ENCODE measurements at places on chromosomes 13 and 19.

DNA sequence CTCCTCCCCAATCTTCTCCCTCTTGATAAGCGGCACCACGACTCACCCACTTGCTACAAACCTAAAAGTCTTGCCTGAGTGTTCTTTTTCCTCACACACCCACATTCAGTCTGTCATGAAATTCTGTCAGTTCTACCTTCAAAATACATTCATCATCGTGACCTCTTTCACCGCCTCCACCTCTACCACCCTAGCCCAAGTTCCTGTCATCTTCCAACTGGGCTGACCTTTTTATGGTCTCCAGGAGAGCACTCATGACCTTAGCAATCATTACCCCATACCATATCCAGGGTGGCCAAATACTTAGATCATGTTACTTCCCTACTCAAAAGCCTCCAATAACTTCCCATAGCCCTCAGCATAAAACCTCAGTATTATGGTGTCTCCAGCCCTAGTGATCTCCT lies 110.4 kb upstream of the TSC22D1 start:
- DNase-seq: no peak

GRCh38 chr19:13172346-13173138 lies 22.3 kb downstream of the IER2 start:
- no peak for DNase-seq

DNA sequence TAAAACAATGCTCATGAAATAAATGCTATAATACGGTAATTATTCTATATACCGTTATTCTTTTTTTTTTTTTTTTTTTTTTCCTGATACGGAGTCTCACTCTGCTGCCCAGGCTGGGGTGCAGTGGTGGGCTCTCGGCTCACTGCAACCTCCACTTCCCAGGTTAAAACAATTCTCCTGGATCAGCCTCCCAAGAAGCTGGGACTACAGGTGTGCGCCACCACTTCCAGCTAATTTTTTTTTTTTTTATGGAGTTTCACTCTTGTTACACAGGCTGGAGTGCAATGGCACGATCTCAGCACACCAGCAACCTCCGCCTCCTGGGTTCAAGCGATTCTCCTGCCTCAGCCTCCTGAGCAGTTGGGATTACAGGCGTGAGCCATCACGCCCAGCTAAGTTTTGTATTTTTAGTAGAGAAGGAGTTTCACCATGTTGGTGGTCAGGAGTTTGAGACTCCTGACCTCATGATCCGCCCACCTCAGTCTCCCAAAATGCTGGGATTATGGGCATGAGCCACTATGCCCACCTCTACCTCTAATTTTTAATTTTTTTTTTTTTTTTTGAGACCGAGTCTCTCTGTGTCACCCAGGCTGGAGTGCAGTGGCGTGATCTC lies 6.9 kb downstream of the PPP1R15A start:
- DNase-seq: no peak

DNA sequence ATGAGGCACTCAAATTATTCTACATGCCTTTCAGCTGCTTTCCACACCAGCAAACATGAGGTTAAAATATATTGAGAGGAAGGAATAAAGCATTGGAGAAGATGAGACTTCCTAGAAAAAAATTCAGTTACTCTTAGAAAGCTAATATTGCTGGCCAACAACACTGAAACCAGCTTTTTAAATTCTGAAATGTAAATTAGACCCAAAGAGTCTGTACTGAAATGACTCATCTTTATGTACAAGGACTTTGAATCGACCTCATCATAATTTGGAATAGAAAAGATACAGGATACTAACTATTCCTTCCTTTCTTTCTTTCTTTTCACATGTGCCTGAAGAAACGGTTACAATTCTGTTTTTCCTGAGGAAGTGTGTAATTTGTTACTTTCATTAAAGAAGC lies 6.5 kb upstream of the HSPH1 start:
- DNase-seq: no peak

DNA sequence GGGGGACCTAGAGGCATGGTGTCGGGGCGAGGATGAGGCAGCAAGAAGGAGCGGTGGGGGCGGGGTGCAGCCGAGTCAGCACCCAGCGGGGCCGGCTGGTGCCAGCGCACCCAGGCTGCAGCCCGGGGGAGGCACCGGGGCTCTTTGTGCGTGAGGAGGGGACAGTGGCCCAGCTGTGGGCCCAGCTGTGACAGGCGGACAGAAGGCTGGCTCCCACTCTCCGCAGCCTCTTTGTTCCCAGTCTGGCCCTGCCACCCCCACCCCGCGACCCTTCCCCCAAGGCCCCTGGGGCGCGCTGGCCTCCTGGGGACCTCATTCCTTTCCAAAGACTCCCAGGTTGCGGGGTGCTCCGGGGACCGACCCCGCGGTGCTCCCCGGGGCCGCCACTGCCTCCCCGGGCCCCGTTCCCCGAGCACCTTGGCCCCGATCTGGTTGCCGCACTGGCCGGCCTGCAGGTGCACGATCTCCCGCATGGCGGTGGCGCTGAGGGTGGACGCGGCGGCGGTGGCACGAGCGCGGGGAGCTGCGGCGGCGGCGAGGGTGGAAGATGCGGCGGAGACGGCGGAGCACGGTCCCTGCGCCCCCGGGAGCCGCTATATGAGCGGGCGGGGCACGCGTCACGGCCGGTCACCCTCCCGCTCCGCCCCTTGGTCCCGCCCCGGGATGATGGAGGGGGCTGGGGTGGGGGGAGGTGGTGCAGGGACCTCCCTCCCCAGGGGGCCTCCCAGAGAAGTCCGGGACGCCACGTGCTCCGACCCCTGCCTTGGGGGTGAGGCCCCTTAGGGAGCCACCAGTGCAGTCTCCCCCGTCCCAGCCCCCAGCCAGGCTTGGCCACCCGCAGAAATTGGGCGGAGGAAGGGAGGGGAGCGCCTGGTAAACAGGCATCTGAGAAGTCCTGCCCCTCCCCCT lies at the start of gene TUBB4A:
TUBB4A (minus strand) TSS at position 570 of the 909 bp plus-strand sequence; CDS start at position 473, 97 bp downstream.
- no peak for DNase-seq

DNA sequence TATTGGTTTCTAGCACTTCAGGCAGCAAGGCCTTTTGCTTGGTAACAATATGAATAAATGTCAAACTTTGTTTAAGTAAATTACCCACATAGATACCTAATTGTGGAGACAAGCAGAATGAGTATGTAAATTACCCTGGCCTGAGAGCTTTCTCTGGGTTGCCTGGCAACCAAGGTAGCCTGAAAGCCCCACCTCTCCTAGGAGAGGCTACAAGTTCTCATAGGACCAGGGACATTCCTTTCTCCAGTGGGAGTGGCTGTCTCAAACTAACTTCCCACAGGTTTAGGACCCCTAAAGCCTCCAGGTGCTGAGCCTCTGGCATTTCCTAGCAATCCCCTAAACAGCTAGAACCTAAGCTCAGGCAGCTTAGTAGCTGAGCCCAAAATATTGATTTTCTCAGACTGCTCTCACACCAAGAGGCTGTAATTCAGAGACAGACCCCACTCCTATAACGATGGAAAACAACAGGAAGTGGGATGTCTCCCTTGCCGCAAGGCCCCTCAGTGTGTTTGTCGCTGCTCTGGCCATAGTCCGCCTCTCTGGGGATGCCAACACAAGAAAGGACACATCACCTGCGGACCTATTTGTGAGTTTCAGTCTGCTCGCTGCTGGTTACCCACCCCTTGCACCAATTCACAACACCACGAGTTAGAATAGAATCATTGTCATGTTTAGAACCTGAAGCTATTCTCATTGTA lies 207.3 kb downstream of the DLEU7 start:
- DNase-seq: no peak

DNA sequence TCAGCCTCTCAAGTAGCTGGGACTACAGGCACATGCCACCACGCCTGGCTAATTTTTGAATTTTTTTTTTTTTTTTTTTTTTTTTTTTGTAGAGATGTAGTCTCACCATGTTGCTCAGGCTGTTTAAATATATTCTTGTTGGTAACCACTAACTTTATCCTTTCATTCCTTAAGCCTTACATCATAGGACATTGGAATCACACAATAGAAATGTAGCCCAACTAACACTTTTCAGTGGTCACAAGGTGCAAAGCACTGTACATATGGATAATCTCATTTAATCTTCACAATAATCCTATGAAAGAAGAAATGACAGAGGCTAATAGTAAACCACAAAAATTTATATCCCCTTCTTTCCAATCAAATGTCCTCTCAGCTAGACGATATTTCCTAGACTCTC lies 417.8 kb upstream of the DACH1 start:
- no peak for DNase-seq

- no peak for DNase-seq
These were observed 6.4 kb downstream of the YIPF2 start for GRCh38 chr19:10921910-10922637.

DNA sequence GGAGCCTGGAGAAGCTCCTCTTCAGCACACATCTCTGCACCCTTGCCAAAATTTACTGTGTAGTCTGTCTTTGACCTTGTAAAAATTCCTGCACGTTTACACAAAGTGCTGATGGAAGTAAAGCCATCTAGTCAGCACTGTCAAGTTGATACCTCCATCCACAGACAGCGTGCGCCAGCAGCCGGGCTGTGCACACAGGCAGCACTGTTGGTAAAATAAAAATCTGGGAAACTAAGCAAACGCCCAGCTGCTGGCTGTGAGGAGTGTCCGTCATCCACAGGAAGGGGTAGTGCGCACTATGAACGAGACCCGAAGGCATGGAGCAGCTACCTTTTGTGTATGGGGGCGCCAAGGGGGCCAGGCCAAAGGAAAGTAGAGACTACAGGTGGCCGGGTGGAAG lies 17.4 kb upstream of the SIGLEC11 start:
- DNase-seq: no peak

- no peak for DNase-seq
These were observed 71.1 kb upstream of the KLF12 start for GRCh38 chr13:74205313-74205690.

GRCh38 chr19:16373532-16373931 lies 48.9 kb downstream of the KLF2 start:
- no peak for DNase-seq

GRCh38 chr19:55460670-55461258 lies 678 bp downstream of the ISOC2 start:
- no peak for DNase-seq

- DNase-seq: no peak
These were observed 7.6 kb downstream of the SLC39A3 start for GRCh38 chr19:2732157-2732725.

GRCh38 chr13:99666146-99666805 lies 165.0 kb downstream of the TM9SF2 start:
- no peak for DNase-seq

DNA sequence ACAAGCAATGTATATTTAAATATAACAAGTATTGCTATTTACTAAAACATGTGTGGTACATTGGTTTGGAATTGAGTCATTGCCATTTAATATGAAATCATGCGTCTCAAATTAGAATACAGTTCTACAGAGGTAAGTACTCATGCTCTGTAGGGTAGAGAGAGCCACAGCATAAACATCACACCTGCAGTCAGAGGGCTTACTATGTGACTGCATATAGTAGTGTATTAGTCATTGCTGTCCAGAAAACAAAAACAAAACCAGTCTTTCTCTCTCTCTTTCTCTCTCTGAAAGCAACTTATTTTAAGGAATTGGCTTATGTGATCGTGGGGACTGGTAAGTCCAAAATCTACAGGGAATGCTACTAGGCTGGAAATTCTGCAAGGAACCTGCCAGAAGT lies 370.3 kb downstream of the GPC5 start:
- DNase-seq: no peak

DNA sequence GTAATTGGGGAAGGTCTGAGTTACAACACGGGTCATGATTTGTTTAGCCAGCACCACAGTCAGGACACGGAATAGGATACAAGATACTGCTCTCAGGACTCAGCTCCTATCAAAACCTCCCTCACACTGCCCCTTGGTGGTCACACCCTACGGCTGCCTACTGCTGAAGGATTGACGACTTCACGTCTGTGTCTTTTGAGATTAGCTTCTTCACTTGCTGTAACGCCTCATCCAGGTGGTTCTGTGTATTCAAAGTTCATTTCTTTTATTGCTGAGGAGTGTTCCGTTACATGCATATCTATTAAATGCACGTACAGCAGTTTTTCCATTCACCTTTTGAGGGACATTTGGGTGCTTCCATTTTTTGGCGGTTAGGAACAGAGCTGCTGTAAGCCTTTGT lies 46.3 kb downstream of the URI1 start:
- DNase-seq: no peak

DNA sequence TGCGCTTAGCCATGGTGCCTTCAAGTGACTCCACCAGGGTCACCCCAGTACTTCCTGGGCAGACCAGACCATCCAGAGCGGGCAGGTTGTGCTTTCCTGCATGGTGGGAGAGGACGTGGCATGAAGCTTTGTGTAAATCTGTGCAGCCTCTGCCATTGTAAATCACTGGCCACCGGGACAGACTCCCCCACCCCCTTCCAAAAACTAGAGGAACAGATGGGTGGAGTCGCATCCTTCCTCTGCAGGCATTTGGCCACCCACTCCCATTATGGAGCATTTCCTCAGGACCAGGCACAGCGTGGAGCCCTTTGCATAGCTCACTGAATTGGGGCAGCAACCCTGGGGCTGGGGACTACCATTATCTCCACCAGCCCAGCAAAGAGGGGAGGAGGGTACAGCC lies 8.2 kb downstream of the BCKDHA start:
- no peak for DNase-seq

GRCh38 chr13:101931186-101931585 lies 470.7 kb downstream of the FGF14 start:
- DNase-seq: no peak

- DNase-seq: no peak
These were observed 2651.1 kb upstream of the PCDH20 start for GRCh38 chr13:64066711-64067110.

DNA sequence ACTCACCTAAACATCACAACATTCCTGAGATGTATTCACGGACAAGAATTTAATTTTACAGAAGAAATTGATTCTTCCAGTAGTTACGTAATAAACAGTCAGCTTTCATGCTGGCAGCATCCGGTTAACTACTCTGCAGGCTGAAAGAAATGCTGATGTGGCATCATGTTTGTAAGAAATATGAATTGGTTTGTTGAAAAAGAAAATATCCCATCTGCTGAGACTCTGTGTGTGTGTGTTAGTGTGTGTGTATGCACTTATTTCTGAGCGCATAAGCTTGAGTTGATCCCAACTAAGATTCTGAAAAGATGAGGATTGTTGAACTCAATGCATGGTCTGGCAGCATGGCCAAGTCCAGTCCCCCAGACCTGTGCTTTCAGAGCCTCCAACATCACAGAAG lies 74.3 kb upstream of the FAM216B start:
- DNase-seq: no peak

GRCh38 chr13:106533101-106533942 lies 2.1 kb downstream of the EFNB2 start:
- DNase-seq: no peak

- DNase-seq: no peak
These were observed 4.7 kb downstream of the CRLF1 start for GRCh38 chr19:18601875-18602274.

DNA sequence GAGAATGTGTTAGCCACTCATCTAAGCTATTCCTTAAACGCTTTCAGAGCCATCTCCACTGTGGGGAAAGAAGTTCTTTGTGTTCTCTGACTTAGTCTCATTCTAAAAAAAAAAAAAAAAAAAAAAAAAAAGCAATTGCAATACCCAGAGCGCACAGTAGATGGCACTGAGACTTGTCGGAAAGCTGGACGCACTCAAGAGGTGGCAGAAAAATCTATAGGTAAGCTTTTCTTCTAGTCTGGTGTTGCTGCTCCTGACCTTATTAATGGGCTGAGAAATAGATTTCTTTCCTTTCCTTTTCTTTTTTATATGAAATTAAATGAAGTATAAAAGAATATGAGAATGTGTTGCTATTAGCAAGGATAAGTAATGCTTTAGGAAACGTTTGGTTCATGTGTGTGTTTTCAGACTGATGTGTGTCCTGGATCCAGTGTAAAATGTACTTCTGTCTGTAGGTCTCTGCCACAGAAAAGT lies 4.7 kb upstream of the GJB2 start:
- DNase-seq: no peak
